ENCODE measurements at places on chromosomes 16 and 17.

- no peak for DNase-seq
These were observed 169.6 kb downstream of the BANP start for GRCh38 chr16:88120812-88121211.

GRCh38 chr17:77086433-77087010 lies 54.2 kb upstream of the SEC14L1 start:
- peak; percentile 87 for DNase-seq

- DNase-seq = no peak
These were observed 69.0 kb upstream of the CDH8 start for GRCh38 chr16:62105244-62105643.

DNA sequence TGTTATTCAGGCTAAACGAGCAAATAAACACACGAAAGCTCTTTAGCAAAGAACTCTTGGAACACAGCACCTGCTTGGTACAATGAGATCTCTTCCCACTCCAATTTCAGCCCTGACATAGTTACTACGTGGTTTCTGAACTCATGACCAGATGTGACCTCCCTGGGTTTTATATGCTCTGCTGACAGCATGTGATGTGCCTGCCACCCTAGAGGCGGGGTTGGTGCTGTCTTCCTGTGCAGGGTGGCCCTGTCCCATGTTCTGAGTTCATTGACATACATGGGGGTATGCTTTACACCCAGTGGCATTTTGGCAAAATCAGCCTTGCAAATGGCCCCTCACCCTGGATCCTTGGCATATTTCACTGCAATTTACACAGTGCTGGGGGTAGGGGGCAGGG lies 475.3 kb upstream of the ZFHX3 start:
- no peak for DNase-seq
